Bone marrow (tissue), 2 donors: ENCODE measurements at places on chromosomes 2 and 18.

GRCh38 chr2:196925768-196926561, 542 bp downstream of the PGAP1 start:
- no peak for DNase-seq

DNA sequence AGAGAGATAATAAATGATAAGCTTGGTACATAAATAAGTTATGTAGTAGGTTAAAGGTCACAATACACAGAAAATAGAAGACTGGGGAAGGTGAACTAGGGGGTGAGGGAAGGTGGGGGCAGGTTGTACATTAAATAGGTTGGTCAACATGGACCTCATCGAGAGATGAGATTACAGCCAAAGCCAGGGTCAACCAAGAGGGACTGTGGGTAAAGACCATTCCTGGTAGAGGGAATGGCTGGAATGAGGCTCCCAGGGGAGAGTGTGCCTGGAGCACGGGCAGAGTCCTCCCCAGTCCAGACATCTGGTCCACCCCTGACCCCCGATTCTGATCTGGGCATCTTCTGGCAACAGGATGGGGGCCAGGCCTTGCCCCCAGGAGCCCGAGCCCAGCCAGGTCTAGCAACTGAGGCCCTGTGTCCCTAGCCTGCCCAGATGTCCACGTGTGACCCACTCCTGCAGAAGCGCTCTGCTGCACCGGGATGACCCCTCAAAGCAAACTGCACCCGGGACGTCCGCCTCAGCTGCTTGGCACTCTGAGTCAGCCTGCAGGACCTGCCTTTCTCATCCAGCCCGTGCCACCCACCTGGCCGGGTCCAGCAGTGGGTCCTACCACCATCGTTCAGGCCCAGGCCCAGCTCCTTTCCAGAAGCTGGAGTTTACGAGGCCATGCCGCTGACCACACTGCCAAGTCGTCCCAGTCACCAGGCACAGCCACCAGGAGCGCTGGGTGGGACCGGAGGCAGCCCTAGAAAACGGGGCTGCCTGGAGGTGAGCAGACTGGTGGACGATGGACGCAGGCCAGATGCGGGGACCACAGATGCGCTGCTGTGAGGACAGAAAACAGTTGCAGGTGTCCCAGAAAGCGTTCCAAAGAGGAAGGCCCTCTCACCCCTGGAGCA, 56.2 kb upstream of the ID2 start:
- DNase-seq: no peak

DNA sequence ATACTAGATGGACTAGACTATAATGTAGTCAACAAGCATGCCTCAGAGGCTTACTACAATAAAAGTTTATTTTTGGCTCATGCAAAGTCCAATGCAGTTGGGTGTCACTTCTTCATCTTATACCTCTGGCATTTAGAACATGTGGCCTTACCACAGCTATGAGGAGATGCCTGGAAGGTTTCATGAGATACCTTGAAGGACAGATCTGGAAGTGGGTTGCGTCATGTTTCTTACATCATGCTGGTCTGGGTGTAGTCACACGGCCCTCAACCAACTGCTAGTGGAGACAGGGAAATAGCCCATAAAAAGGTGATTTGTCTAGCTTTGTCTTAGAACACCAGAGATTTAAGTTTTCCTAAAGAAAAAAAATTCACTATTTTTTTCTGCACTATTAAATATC, 91.7 kb upstream of the MMADHC start:
- no peak for DNase-seq

- no peak for DNase-seq
Observed at GRCh38 chr2:23445450-23445868, 60.5 kb downstream of the KLHL29 start.

- DNase-seq: no peak
Observed at GRCh38 chr2:232777276-232777675, 911 bp upstream of the KCNJ13 start.

- peak; percentile 7 for DNase-seq
Observed at GRCh38 chr18:63040788-63041410, 278.7 kb downstream of the BCL2 start.

- no peak for DNase-seq
Observed at GRCh38 chr2:241935314-241935713, 65.8 kb downstream of the RTP5 start.

DNA sequence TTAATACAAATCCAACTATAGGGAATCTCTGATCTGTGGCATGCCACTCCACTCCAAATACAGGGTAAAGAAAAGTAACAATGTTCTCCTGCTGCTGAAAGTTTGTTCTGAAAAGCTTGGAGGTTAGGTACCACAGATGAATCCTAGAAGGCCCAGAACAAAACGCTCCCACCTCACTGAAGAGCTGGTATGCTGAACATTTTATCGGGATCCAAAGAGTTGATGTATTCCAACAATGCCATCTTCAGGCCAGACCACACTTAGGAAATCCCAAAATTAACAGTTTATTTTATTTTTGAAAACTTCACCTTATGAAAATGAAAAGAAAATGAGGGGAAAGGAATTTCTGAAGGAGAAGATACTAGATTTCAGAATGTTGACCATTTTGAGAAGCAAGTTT, 145.1 kb upstream of the CDH19 start:
- peak; percentile 4 for DNase-seq

GRCh38 chr2:238220892-238221521, 17.5 kb upstream of the ILKAP start:
- DNase-seq: no peak

DNA sequence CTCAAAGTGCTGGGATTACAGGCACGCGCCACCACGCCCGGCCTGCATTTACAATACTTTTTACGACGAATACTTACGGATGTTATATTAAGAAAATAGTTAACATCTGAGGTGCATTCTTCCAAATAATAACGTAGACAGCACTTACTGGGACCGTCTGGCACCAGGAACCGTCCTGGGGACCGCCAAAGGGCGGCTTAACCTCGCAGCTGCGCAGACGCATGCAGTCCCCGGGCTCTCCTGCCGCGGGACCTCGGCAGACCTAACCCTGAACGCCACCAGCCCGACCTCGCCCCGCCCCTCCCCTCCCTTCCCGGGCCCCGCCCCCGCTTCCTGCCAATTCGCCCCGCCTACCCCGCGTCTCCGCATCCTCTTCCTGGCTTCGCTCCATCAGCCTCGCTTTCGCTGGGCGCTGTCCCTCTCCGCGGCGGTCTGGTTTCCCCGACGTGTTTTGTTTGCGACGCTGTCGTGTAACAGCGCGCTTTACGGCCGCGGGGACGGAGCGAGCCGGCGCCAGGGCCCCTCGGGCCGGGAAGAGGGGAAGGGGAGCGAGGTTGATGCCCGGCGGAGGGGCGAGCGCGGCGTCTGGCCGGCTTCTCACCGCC, at the start of gene CNOT11:
CNOT11 (plus strand) TSS at position 479 of the 605 bp plus-strand sequence; CDS start at position 558, 79 bp downstream.
- peak; percentile 99 for DNase-seq

DNA sequence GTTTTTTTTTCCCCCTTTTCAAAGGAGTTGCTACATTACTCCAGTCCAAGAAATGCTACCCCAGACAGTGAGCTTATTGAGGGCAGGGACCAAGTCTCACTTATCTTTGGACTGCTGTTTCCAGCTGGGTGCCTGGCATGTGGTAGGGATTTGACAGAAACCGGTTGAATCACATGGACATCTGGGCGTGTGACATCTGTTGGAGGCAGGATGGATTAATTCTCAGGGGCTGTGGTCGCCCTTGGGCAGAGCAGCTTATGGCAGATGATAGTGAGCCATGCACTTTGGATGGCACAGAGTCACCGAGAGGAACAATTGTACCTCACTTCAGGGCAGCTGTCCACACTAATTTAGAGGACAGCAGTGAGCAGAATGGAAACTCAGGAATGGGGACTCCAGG, 254.6 kb upstream of the ID2 start:
- DNase-seq: no peak

GRCh38 chr2:105746177-105747080, 1.7 kb downstream of the NCK2 start:
- DNase-seq: no peak

DNA sequence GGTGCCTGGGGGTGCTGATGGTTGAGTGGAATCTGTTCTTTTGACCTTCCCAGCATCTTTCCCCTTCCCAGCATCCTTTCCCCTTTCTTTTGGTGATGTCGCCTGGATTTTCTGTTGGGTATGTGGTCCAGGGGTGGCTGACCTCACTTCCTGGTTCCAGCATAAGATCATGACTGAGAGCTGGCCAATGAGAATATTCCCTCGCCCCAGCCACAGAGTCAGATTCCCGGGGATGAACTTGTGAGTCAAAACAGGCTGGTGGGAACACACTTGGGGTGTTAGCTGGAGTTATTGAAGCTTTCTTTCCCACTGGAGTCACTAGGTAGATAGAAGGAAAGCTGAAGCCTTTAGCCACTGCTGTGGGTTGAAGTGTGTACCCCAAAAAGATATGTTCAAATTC, 28.0 kb upstream of the FOSL2 start:
- no peak for DNase-seq

DNA sequence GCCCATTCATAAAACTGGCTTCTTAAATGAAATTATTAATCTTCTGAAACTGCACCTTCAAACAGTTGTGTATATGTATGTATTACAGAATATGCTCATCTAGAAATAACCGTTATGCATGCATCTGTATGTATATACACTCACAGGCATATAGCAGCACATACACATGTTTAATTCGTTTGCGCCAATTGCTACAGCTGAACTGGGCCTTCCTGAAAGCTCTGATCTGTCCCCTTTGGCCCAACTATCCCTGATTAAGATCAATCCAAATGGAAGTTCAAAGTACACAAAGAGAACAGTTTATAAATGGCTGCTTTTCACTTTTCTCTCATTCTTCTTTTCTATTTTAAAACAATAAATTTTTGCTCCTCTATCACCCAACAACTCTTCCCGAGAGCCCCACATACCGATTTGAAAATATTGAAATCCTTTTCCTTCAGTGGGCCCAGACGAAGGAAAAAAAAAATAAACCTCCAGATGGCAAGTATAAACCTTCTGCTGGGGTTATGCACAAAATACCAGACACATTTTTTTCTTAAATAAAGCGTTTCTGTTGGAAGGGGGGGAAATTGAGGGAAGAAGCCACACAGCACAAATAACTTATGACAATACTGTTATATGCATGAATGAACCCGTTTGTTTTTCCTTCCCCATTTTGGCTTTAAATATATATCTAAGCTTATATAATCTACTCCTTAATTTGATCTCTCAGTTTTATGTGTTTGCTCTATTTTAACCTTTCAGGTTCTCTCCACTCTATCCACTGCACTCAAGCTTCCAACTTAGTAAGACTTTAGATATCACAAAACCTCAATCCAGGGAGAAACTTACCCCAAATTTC, 267.3 kb downstream of the TCF4 start:
- no peak for DNase-seq

DNA sequence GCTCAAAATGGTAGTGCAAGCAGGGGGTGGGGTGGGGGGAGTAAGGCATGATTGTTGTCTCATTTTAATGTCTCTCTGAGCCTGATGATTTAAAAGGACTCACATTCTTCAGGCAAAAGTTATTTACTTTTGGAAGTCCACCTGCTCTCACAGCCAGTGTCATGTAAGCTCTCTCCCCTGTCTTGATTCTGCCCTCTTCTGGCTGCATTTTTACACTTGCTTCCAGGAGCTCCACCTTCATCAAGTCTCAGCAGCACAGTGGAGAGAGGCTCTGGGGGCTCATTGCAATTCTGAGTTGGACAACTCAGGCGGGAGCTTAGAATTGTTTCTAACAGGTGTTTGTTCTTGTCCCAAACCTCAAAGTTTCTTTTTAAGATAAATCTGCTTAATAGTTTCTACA, 39.2 kb downstream of the GNAL start:
- no peak for DNase-seq

DNA sequence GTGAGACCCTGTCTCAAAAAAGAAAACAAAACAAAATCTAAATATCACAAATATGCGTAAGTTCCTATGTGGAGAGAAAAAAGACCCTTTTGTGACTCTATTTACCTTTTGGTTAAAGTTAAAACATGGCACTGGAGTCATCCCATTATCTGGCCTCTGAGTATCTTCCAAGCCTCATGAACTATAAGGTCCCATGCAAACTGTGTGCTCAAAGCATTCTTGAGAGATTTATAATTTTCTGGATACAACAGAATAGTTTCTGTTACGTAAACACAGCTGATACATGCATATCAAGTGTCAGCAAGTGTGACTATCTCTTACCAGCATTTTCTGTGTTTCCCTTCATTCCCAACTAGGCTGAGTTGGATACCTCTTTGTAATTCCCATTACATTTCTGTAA, 8.8 kb upstream of the NOSTRIN start:
- DNase-seq: no peak

DNA sequence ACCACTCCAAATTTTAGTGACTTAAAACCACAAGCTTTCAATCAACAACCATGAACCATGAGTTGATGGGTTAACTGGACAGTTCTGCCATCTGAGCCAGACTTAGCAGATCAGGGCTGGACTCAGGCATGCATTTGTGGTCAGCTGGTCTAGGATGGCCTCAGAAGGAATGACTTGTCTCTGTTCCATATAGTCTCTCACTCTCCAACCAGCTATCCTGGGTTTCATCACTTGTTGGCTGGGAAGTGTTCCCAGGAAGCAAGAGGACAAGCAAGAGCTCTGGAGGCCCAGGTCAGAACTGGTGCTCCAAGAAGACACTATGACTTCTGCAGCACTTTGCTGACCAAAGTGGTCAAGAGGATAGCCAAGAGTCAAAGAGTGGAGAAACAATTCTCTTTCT, 17.5 kb upstream of the MAP3K20 start:
- no peak for DNase-seq

DNA sequence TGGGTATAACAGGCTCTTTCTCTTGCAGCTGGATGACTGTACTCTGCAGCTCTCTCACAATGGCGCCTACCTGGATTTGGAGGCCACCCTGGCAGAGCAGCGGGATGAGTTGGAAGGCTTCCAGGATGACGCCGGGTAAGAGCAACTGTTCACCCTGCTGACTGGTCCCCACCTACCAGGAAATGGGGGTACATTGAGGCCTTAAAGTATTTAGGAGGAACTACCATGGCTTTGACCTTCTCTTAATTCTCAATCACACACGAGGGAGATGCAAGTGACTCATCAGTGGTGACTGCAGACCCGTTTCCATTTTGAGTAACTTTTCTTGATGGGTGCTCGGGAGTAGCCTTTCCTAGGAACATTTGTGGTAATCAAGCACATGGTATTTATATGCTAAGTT, 58.0 kb downstream of the FHOD3 start:
- DNase-seq: no peak

DNA sequence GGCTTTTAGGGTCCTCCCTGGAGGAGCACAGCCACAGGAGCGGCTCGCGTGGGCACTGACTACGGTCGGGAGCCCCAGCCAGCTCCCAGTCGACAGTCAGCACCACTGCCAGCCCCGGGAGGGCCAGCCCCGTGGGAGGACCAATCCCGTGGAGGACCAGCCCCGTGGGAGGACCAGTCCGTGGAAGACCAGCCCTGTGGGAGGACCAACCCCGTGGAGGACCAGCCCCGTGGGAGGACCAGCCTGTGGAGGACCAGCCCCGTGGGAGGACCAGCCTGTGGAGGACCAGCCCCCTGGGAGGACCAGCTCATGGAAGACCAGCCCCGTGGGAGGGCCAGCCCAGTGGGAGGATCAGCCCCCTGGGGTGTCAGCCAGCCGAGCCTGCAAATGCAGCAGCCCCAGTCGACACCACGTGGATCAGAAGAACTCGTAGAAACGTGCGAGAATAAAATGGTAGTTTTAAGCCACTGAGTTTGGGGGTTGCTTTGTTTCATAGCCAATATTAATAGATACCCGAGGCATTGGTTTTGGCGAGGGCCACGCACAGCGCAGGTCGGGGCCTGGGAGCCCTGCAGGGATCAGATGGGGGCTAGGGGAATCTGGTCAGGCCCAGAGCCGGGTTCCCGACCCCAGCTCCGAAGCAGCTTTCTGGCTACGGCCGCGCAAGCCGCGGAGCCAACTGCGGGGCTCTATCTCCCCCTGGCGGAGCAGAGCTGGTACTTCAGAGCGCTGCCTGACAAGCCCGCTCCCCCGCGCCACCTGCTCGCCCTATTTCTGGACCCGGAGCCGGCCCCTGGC, 73.0 kb downstream of the TEX51 start:
- no peak for DNase-seq
